Suppressor macrophage (primary cell): ENCODE measurements at places on chromosomes 2 and 18.

- peak; percentile 43 for DNase-seq
Measured at GRCh38 chr2:222318712-222319585, 20.2 kb upstream of the PAX3 start.

- no peak for DNase-seq
Measured at GRCh38 chr2:136191041-136191440, 73.1 kb upstream of the CXCR4 start.

DNA sequence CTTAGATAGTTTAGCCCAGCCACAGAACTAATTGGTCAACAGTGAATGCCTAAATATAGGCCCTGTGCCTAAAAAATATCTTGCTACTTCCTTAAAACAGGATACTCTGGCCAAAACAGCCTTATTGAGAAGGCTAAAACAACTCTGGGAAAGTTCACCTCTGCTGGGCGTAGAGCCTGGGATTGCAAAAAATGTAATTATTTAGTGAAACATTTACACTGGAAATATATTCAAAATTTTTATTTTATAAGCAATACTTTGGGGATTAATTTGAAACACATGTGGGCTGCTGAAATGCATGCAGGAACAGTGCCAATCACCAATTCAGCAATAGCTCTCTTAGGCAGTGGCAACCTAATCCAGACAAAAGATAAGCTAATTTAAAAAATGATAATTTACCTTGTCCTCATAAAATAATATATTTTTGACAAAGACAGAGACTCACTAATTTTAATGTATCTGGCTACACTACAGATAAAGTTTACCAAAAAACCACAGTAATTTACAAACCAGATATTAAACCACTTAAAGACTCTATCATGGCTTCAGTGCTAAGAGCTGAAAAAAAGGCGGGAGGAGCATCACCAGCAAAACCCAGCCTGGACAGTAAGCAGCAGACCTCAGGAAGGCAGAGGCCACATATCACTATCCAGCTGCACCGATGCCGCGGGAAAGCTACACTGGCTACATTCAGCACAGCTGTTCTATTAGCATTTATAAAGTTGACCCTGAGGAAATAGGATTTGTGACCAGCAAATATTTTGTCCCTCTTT is 18.5 kb downstream of the TRAK2 start:
- DNase-seq = peak; percentile 44

- DNase-seq = no peak
Measured at GRCh38 chr2:142974288-142975024, 97.0 kb downstream of the KYNU start.

- DNase-seq = no peak
Measured at GRCh38 chr18:68397241-68398035, 317.5 kb downstream of the TMX3 start.

DNA sequence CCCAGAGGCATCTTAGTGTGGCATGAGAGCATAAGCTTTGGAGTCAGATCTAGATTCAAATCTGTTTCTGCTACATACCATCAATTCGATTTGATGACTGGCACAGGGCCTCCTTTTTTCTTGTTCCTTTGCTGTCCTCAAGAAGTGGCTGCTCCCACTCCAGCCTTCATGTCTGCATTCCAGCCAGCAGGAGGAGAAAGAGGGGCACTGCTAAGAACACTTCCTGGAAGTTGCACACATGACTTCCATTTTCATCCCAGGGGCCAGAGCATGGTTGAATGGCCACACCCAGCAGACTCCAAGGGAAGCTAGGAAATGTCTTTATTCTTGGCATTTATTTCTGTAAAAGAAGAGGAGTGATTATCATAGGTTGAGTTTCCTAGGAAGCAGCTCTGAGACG is 50.4 kb downstream of the EML6 start:
- DNase-seq = no peak

DNA sequence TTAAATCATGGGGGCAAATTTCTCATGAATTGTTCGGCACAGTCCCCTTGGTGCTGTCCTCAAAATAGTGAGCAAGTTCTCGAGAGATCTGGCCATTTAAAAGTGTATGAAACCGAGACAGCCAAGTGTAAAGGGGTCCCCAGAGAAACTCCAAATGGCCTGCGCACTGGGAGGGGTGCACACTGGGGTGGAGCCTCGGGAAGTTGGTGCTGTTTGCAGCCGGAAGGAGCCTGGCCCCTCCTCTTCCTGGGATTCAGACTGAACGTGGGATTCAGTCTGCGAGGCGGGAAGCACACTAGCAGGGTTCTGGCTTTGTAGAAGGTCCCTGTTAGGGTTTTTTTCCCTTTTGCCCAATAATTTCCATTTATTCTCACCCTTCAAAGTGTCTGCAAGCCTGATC is 48.8 kb downstream of the RABL2A start:
- DNase-seq = no peak

GRCh38 chr2:23497536-23497935 is 112.6 kb downstream of the KLHL29 start:
- DNase-seq = no peak

GRCh38 chr18:32742579-32742978 is 30.2 kb downstream of the KLHL14 start:
- no peak for DNase-seq

DNA sequence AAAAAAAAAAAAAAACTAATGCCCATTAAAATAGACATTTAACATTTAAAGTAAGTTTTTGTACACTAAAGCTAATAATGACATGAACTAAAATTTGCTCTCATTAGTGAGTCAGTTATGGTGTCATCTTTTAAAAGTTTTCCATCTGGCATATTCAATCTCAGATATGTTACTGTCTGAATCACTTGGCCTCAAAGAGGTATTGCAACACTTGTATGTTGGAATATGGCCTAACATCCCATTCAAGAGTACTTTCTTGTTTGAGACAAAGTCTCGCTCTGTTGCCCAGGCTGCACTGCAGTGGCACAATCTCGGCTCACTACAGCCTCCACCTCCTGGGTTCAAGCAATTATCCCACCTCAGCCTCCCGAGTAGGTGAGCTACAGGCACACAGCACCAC is 169.7 kb downstream of the TMEM163 start:
- no peak for DNase-seq

GRCh38 chr18:44325903-44326635 is 354.6 kb upstream of the SETBP1 start:
- DNase-seq = peak; percentile 31

- DNase-seq = no peak
Measured at GRCh38 chr2:218999021-218999880, 6.0 kb upstream of the CRYBA2 start.
